ENCODE measurements at places on chromosomes 16 and 17.

- no peak for DNase-seq
Observed at GRCh38 chr16:88780142-88781062, 4.6 kb downstream of the PIEZO1 start.

DNA sequence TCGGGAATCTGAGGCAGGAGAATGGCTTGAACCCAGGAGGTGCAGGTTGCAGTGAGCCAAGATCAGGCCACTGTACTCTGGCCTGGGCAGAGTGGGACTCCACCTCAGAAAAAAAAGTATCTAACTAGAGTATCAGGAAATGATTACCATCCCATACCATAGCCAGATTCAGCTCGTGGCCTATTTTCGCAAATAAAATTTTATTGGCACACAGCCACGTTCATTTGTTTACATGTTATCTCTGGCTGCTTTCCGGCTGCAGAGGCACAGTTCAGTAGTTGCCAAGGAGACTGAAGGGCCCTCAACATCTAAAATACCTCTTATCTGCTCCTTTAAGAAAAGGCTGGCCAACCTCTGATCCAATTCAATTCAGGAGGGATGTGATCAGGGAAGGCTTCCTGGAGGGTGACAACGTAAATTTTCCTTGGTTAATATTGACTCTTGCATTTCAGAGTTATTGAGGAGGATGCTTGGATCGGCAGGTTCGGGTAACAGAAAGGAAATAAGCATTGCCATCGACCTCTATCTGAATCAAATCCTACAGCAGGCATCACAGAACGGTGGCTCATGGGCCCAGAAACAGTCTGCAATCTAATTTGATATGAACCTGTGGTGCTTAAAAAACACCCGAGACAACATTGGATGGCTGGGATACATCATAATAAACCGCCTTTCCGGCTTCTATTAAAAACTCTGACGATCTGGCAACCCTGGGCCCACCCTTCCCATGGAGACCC lies 73.8 kb downstream of the XYLT1 start:
- DNase-seq = peak; percentile 86

GRCh38 chr16:65698791-65699321 lies 577.0 kb upstream of the CDH11 start:
- DNase-seq = no peak

DNA sequence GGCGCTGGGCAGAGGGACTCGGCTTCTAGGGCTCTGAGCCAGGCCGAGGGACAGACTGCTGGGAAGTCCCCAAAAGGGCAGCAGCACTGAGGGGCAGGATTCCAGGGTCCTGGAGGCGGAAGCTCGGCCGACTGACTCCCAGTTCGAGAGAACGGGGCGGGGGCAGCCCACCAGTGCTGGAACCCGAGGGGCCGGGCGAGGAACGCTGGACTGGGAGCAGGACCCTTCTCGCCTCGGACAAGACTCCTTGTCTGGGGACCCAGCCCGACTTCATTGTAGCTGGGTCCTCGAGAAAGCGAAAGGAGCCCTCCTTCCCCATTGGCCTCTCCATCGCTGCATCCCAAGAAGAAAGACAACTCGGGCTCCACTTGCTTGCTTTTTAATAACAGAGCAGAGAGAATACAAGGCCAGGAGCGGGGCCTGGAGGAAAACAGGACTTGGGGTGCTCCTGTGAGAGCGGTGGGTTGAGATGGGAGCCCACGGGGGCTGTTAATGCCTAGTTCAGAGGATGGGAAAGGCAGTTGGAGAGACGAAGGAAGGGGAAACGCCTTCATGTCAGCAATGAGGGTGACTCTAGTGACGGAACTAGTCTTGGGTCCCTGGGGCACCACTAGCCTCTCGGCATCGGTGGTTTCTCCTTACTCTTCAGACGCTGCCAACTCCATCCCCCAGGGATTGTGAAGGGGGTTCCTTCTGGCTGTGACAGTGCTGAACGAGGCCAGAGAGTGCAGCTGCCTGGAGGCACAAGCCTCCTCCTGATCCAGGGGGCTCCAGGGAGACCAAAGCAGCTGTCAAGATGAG lies 492 bp upstream of the CAMTA2 start:
- DNase-seq = peak; percentile 22

- DNase-seq = no peak
Observed at GRCh38 chr17:50186661-50187393, 14.6 kb downstream of the COL1A1 start.
